ENCODE measurements at places on chromosomes 3 and 15.
A peak's percentile ranks its signal among the peaks of the same experiment; 100 is the strongest.

- no peak for DNase-seq
Measured at GRCh38 chr15:60574801-60575631, 96.1 kb upstream of the ICE2 start.

DNA sequence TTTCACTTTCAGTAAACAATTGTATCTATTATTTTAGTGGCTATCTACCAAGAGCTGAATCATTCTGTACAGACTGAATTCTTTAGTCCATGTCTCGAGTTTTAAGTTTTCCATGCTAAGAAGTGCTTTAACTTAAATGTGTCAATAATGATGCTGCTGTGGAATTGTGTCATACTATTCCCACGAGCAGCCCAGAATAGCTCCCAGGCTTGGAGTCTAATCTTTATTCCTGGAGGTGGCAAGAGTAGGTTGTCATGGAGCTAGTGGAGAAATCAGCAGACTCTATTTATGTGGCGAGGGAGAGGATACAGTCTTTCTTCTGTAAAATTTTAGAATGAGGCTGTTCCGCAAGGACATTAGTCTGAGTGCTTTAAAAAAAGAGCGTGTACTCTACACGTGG is 207.2 kb downstream of the ROBO2 start:
- no peak for DNase-seq

DNA sequence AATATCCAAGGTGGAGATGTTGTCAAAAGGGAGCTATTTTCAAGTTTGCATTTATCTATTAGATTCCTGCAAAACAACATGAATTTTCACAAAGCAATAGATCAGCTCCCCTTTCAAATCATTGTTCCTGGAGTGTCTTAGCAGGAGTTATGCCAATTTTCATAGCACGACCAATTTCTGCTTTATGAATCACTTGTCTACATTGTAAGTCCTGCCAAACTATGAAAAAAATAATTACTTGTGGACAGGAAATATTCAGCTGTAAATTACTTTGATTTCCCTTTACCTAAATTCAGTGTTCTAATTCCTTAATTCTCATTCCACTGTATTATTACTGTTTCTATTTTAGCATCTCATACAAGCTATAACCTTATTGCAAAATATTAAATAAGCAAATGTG is 1289.6 kb downstream of the NSUN3 start:
- DNase-seq: no peak

- no peak for DNase-seq
Measured at GRCh38 chr3:170907637-170908234, 701 bp downstream of the EIF5A2 start.

DNA sequence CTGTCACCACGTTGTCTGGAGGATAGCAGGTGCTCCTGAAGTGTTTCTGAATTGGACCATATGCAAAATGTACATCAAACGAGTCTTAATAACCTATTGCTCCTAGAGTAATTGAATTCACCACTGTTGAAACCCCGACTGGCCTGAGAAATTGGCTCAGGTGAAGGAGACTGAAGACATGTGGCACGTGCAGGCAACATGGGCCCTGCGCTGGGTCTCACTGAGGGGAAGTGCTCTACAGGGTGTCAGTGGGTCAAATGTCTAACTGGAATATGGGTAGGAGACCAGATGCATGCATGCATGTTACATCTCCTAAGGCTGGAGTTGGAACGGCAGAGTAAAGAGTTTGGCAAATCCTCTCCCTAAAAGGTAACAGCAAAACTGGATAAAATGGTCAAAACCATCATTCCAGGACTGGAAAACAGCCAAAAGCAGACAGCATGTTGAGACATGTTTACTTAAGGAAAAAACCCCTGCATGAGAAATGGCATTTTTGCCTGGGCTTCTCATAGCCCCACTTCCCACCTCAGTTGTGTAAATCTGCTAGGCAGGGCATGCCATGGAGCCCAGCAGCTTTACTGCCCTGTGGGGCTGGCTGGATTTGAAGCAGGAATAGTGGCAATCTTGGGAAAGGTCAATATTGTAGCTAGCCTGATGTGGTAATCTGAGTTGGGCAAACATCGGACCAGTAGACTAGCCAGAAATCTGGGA is 131.3 kb downstream of the TJP1 start:
- no peak for DNase-seq

- DNase-seq: no peak
Measured at GRCh38 chr15:66195621-66196230, 57.8 kb downstream of the MEGF11 start.

GRCh38 chr15:100940767-100941379 is 21.7 kb downstream of the LRRK1 start:
- DNase-seq: no peak

DNA sequence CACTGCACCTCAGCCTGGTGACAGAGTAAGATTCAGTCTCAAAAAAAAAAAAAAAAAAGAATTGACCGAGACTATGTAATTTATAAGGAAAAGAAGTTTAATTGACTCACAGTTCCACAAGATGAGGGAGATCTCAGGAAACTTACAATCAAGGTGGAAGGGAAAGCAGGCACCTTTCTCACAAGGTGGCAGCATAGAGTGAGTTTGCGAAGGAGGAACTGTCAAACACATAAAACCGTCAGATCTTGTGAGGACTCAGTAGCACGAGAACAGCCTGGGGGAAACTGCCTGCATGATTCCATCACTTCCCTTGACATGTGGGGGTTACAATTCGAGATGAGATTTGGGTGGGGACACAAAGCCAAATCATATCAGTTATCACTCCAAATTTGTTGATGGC is 380.9 kb downstream of the EDEM1 start:
- DNase-seq: no peak

GRCh38 chr3:127403795-127404194 is 115.9 kb upstream of the PRR20G start:
- no peak for DNase-seq

GRCh38 chr3:181704421-181705085 is 7.2 kb upstream of the SOX2 start:
- no peak for DNase-seq

- DNase-seq: peak; percentile 67
Measured at GRCh38 chr3:50652709-50653108, 22.0 kb upstream of the DOCK3 start.

DNA sequence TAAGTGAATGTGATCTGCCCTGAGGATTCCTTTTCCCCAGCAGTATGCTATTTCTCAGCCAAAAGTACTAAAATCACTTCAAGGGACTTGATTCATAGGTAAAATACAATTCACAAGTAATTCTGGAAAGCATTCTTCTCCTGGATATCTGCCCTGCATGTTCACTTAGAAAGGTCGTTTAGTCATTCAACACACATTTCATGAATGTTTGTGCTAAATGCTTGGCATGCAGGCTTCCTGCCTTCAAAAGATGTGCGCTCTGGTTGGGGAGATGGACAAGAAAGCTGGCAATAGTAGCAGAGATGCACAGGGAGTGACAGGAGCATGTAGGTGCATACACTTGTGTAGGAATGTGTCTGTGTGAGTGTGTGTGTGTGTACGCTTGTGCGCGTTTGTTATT is 360.7 kb downstream of the PTPRG start:
- DNase-seq: no peak

- DNase-seq: no peak
Measured at GRCh38 chr3:25412269-25412668, 15.8 kb upstream of the RARB start.

GRCh38 chr15:68464448-68465090 is 32.6 kb upstream of the ITGA11 start:
- DNase-seq: no peak

DNA sequence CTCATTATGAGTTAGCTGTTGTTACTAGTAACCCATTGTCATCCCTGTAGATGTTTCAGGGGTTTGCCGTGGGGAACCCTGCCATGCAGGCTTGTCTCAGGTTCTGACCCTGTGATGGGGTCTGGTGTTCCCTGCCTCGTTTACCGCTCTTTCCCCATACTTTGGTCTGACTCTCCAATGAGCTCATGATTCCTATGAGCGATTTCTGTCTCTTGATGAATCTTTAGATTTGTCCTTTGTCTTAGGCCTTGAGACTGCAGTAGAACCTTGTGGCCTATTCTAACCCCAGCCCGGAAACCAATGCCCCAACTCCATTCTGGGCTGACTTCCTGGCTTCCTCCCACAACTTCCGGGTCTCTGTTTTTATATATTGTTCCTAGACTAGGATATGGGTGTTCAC is 11.3 kb upstream of the IQGAP1 start:
- peak; percentile 63 for DNase-seq

DNA sequence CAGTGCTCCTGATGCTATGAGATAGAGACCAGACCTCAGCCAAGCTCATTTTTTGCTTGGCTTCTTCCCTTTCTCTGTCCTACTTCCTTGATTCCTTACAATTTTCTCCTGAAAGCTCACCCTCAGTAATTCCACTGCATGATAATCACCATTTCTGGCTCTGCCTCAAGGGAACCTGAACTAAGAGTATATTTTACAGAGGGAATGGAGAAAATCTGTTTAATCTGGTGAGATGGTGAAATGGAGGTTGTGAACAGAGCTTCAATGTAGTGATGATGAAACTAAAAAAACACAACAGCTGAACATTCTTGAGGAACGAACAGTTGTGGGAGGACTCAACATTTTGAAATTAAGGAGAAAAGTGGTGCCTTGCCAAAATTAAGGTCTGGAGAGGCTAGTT is 16.3 kb downstream of the HHLA2 start:
- DNase-seq: no peak

DNA sequence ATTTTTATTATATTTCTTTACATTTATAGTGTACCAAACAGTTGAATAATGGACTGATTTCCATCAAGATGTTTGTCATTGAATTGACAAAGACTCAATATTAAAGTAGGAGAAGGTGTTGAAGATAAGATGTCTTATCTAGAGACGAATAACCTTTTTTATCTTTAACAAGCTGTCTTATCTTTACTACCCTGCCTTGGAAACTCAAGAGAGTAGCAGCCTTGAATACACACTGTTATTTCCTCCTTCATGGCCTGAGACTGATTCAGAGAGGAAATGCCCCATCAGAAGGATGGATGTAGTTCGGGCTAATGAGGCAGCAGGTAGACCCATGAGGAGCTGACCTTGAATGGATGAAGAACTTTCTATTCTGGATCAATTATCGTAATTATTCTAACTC is 365.1 kb upstream of the SEMA6D start:
- no peak for DNase-seq

GRCh38 chr3:113183748-113184661 is 27.4 kb upstream of the BOC start:
- DNase-seq: no peak

DNA sequence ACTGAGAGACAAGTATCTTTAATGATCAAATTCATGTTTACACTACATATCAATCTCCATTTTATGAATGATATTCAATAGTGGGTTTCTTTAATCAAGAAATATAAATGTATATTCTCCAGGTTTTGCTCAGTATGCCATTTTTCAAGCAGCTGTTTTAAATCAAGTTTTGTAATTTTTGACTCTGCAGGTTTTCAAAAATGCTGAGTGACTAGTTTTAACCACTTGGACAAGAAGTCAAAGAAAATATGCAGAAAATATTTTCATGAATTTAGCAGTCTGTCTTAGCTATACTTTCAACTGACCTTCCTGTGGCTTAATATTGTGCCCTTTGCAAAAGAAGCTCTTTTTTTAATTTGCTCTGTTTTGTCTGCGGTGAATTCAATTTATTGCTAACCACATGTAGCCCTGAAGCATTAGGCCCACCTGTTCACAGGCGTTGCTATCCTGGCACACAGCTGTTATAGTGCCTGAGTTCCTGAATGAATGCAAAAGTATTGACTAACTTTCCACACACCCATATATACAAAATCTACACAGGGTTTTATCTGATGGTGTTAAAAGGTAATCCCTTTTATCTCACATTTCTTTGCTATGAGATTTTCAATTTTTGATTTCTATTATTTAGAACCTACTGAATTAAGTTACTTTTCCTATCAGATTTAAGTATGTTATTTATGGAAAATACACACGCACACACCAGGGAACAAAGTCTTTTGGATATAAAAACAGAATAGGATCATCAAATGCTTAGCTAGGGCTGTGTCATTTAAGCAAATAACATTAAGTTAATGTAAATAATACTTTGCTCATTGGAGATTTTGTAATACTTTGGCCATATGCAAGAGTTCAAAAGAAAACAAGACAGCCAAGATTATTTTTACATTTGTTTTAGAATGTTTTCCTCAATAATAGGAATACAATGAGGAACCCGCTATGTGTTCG is 1166.1 kb upstream of the GBE1 start:
- no peak for DNase-seq

DNA sequence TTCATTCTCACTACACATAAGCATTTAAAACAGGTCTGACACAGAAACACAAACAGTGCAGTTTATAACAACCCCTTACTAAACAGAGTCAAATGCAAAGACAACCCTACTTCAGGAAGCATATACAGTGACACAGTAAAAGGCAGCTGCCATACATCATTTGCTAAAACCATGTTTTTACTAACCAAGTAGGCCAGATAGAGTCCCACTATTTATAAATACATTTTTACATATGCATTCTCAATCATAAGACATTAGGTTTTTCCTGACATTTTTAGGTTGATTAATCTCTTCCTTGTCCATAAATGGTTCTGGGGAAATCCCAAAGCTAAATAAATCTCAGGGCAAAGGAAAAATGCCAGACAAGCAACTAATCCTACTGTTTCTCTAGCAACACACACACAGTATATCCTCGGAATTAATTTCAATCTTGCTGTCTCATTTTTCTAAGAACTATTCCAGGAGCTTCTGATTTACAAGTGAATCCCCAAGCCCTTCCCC is 39.0 kb downstream of the CHAC1 start:
- no peak for DNase-seq

DNA sequence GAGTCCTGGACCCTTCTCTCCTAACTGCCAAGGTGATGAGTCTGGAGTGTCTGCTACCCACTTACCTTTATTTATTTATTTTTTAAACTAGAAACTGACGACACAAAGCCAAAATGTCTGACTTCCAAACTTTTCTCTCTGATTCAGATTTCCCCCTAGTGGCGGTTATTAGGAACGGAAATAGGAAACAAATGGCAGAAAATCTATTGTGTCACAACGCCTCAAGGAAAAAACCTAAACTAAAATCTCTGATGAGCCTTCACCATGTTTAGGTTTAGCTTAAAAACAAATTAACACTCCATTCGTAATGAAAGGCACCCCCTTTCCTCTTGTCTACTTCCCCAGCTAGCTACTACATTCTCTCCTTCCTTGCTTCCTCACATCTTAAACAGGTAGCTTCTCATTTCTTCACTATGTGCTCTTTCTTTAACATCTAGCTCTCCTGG is 94.0 kb upstream of the MEX3B start:
- DNase-seq: no peak

GRCh38 chr3:190676481-190676880 is 162.6 kb downstream of the IL1RAP start:
- no peak for DNase-seq

- DNase-seq: no peak
Measured at GRCh38 chr15:59556380-59556779, 55.2 kb upstream of the GCNT3 start.

- DNase-seq: no peak
Measured at GRCh38 chr3:27049792-27050191, 319.4 kb downstream of the NEK10 start.
